NK-92 treated with Interleukin-12 subunit alpha and Interleukin-12 subunit beta, amount 100 ng/mL, for 24 hours (cell line): ENCODE measurements at places on chromosomes 13 and 19.

GRCh38 chr19:39710333-39710890 lies 6.1 kb downstream of the LGALS14 start:
- DNase-seq: no peak

- no peak for DNase-seq
Measured at GRCh38 chr13:77409412-77409811, 82.5 kb upstream of the MYCBP2 start.

- no peak for DNase-seq
Measured at GRCh38 chr19:47353307-47353712, 4.2 kb downstream of the DHX34 start.

DNA sequence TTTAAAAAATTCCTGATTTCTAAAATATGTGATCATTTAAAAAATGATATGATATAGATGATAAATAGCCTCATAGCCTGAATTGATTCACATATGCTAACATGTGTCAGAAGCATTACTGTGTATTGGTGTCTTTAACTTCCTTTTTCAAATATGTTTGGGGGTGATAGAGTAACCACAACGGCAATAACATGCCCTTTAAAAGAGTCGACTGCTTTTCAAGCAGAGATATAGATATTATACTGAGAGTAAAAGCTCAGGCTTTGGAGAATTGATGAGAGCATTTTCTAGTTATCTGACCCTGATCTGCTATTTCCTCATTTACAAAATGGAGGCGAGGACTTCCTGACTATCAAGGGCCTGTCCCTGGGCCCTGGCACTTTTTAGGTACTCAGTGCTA lies 260.5 kb downstream of the DCT start:
- DNase-seq: no peak

DNA sequence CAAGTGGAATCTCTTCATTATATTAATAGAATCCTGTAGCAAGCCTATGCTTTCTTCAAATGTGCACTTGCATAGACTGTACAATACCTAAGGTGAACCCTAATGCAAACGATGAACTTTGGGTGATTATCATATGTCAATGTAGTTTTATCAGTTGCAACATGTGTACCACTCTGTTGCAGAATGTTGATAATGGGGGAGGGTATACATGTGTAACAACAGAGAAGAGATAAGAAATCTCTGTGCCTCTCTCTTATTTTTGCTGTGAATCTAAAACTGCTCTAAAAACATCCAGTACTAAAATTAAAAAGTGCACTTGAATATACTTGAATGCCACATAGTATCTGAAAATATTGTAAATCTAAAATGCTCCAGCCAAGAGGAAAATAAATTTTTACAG lies 820.8 kb upstream of the MIR17HG start:
- DNase-seq: no peak

- DNase-seq: no peak
Measured at GRCh38 chr13:72122661-72123255, 255.8 kb upstream of the DACH1 start.

DNA sequence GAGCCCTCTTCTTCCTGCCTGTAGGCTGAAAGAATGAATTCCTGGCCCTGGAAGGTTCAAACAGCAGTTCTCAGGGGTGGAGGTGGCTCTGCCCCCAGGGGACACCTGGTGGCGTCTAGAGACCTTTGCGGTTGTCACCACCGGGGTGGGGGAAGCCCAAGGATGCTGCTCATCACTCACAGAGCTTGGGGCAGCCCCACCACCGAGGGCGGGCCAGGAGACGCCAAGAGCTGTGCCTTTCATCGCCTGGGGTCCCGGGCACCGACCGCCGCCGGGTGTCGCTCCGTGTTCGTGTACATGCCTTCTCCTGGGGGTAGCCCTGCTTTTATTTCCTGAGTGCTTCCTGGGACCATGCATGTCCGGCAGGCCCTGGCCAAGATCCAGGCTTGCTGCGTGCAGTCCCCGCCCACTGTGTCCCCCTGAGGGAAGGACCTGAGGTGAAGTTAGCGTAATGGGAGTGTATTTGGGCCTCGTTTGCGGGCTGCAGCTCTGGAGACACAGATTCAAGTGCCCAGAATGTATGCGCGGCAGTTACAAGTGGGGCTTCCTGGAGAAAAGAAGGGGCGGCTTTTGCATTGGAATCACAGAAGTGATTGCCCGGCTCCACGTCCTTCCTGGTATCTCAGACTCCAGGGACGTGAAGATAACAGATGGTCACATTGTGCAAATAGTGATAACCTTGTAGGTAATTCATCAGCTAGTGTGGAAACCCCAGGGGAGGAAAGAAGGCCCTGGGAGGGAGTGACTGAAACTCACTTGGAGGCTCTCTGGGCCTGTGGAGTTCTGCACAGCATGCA lies 7.8 kb downstream of the DOT1L start:
- DNase-seq: no peak

DNA sequence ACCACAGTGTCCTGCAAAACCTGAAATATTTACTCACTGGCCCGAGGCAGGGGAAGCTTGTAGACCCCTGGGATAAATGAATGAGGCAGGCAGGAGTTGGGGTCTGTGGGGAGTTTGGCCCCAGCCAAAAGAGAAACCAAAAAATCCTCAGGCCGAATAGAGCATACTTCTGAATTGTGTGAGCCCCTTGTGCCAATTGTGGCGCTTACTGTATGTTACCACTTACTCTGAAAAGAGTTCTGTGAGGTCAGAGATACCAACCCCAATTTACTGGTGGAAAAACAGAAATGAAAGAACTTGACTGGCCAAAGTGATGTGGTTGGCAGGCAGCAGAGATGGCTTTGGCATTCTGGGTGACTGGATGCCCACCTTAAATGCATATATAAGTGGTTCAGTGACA lies 6.9 kb downstream of the CARM1 start:
- no peak for DNase-seq
